ENCODE measurements at places on chromosomes 4 and X.

DNA sequence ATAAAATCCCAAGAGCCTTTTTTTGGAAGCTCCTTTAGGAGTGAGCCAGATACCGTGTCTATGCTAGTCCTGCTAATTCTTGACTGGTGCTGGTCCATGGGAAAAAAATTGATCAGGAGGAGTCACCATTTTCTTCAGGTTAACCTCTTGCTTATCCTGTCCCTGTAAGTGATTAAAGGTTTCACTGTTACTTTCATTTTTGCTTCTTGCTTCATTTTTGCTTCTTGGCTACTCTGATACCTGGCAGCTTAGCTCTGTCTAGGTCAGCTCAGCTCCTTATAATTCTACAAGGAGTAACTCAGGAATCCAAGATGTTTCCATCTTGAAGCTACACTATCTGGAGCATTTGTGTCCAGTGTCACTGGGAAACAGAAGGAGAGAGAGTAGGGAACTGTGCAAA is 45.7 kb downstream of the AFM start:
- DNase-seq, result no peak

- no peak for DNase-seq
Measured at GRCh38 chrX:109384699-109385098, 97.2 kb downstream of the GUCY2F start.

- no peak for DNase-seq
Measured at GRCh38 chr4:6873291-6873690, 36.3 kb upstream of the TBC1D14 start.

DNA sequence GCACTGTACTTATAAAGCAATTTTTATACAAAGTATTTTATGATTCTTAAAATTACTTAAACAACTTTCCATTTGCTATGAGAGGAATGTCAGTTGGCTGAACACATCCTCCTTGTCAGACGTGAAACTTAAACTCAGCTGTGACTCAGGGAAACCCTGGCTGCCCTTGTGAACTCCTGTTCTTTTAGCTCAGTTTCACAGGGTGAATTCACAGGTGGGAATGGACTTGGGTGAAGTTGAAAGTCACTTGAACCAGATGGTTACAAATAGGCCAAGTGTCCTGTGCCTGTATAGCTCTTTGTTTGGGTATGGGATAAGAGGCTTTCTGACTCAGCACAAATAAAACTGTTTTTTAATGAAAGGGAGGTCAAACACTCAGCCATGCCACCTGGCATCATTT is 67.4 kb upstream of the FAM47B start:
- DNase-seq, result no peak

DNA sequence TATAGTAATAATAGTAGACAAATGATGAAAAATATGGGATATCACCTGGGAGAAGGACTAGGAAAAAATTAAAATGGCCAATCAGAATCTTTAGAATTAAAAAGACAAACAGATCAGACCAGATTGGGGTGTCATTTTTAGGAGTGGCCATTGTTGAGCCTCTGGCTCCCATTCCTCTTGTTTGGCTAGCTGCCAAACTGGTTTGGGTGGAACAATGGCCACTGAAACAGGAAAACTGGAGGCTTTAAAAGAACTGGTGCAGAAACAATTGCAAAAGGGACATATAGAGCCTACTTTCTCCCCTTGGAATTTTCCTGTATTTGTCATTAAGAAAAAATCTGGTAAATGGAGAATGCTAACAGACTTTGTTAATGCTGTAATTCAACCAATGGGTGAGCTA is 294.8 kb upstream of the DKK2 start:
- DNase-seq, result no peak

DNA sequence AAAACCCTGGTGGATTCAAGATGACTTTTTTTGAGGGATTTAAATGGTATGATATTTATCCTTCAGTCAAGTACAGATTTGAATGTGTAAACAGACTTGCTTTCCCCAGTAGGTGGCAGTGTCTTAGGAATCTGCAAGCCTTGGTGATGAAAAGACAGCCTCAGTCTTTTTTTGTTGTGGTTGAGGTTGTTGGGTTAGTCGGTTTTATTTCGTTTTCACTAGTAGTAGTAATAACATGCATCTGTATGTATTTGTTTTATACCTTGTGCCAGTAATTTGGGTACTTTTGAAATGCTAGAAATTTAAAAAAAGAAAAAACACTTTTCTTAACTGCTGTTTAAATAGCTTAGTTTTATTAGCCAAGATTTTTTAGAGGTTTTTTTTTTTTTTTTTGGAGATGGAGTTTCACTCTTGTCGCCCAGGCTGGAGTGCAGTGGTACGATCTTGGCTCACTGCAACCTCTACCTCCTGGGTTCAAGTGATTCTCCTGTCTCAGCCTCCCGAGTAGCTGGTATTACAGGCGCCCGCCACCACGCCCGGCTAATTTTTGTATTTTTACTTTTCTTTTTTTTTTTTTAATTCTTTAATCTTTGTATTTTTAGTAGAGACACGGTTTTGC is 39.2 kb downstream of the COPS4 start:
- peak; percentile 34 for DNase-seq

GRCh38 chr4:37758226-37758625 is 68.3 kb upstream of the PGM2 start:
- no peak for DNase-seq

DNA sequence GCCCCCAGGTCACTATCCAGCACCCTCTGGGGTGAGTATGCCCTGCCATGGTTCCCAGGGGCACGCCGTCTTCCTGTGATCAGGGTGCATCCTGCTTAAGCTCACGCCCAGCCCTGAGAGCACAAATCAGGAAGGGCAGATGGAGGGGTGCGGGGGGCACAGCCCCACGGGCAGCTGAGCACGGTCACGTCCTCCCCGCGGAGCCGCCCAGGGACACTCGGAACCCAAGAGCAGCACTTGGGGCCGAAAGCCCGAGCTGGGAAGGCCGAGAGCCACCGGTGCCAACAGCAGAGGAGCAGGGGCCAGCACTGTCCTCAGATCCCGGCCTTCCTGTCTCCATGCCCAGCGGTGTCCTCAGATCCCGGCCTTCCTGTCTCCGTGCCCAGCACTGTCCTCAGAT is 21.5 kb downstream of the NELFA start:
- DNase-seq, result no peak

DNA sequence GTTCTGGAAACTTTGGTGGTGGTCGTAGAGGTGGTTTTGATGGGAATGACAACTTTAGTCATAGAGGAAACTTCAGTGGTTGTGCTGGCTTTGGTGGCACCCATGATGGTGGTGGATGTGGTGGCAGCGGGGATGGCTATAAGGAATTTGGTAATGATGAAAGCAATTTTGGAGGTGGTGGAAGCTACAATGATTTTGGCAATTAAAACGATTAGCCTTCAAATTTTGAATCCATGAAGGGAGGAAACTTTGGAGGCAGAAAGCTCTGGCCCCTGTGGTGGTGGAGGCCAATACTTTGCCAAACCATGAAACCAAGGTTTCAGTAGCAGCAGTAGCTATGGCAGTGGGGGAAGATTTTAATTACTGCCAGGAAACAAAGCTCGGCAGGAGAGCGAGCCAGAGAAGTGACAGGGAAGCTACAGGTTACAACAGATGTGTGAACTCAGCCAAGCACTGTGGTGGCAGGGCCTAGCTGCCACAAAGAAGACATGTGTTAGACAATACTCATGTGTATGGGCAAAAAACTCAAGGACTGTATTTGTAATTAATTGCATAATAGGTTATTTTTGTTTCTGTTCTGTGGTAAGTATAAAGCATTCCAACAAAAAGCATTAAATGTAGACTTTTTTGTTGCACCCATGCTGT is 23.2 kb upstream of the SOD3 start:
- DNase-seq, result no peak

- no peak for DNase-seq
Measured at GRCh38 chr4:53365121-53365485, 758 bp downstream of the SCFD2 start.

DNA sequence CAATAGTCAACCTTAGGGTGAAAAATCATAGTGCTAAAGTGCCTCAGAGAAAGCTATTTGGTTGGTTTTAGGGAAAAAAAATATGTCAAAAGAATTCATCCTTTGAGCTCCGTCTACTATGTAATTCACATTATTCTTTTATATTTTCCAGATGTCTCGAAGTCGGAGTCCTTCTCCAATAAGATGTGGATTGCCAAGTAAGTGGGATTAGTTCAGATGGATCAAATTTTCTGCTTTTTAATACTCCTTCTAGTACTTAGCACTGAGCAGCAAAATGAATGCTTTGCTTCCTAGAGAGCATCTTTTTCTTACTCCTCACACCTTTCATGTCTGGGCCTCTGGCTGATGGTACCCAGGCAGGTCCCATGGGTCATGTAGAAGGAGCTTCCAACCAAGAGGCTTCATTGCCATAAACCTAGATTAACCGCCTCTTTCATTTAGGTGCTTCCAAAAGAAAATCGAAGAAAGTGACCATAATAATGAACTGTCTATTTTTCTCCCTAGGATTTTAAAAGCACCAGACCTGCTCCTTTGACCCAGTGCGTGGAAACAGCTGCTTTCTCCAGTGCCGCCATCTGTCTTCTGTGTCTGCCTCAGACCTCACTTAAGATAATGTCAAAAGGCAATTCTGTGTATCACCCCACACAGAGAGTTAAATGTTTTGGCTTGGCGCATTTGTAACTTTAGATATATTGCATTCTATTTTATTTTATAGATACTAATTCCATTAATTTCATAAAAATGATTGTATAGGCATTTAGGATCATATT is 43.5 kb downstream of the SPATA18 start:
- no peak for DNase-seq

GRCh38 chr4:47462799-47463234 is 685 bp downstream of the COMMD8 start:
- no peak for DNase-seq

DNA sequence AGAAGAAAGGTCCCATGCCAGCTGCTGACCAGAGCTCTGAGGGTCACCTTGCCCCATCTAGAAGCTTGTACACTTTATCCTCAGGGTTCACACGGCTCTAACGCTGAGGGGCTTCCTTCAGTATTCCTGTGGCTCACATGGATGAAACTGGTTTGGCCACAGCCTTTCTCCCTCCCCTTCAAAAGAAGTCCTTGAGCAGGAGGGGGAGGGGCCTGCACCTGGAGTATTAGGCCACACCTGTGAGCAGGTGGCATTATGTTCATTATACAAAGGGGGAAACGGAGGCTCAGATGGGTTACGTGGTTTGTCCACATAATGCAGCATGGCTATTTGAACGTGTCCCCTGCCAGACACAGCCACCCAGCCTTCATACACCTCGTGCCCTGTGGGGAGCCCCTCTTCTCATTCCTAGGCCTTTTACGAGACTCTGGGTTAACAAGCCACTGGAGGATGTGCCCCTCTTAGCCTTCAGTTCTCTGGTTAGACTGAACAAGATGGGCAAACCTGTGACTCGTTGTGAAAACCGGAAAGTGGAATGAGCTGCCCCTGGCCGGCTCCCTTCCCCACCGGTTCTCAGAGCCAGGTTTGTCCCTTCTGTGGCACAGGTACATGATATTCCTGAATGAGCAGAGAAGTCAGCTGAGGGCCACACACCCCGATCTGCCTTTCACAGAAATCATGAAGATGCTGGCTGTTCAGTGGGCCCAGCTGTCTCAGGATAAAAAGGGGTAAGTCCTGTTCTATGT is 27.2 kb upstream of the JAKMIP1 start:
- no peak for DNase-seq

- DNase-seq, result no peak
Measured at GRCh38 chr4:32061916-32062315, 1341.7 kb downstream of the PCDH7 start.

DNA sequence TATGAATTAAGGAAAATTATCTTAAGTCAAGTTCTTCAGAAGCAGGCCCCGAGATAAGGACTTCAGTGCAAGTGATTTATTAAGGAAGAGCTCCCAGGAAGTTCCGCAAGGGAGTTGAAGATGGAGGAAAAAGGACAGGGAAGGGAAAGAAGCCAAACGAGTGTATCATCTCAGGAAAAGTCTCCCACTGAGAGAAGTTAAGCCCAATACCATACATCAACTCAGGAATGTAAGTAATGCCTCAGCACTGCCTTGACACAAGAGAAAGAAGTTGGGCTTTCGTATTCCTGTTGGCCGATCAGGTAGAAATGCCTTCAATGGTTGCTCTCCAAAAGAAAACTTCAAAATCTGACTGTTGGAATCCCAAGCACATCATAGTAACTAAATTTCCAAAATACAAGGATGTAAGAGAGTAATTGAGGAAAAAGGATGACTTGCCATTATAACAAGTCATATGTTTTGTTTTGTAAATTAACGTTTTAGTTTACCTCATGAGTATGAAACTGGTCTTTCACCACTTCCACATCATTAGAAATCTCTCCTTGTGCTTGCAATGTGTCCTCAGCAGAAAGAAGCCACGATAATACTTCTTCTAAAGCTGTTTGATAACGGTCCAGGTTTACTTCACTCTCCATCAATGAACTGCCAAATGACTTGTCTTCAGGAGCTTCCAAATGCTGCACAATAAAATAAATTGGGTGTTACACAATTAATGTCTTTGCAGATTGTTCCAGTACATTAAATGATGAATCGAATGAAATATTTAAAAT is 566.7 kb downstream of the DMD start:
- DNase-seq, result no peak

- DNase-seq, result no peak
Measured at GRCh38 chr4:54225598-54226403, 3.3 kb upstream of the PDGFRA start.

DNA sequence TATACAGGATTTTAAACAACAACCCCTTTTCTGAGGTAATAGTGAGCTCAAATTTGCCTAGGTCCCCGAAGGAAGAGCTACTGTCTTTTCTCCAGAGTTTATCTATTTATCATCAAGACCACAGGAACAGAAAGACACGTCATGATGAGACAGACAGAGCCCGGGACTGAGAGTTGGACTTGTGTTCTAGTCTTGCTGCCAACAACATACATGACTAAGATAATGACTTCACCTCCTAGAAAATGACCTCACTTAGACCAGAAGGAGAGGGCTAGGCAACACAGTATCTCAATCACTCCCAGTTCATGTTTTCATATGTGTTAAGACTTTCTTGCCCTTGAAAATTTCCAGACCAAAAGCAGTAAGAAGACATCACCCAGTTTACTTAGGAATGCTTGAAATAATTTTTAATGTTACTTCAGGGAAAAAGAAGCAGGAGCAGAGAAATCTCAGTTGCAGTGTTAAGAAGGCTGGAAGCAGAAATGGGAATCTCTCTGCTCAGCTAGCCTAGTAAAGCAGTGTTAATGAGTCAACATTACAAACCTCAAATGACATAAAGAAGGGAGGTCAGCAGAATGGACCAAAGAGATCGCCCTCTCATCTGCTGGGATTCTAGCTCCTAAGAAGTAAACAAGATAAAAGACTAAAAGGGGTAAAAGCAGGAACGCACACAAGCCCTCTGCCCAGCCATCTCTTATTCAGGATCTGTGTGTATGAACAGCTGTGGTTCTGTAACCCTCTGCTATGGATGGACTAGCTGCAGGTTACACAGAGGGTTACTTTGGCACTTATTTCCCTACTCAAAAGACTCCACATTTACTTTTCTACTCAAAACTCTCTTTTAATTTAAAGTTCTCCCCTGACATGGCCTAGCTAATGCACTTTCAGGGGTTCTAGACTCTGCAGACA is 24.8 kb downstream of the PDGFC start:
- DNase-seq, result no peak

GRCh38 chr4:181592221-181592745 is 650.9 kb upstream of the TENM3 start:
- DNase-seq, result no peak

All from activated naive CD4-positive, alpha-beta T cell treated with anti-CD3 and anti-CD28 coated beads, Interleukin-2, amount 50 U/mL, for 16 hours (primary cell).